ENCODE measurements at places on chromosomes 2 and 18. TPM values are rescaled to one million over a fixed set of nuclear protein-coding genes. Genes with fewer than 3 reads are reported as not detected.

ZNF397 gene
- 21.7 TPM for total RNA-seq

SLC8A1 gene
- total RNA-seq = 139 TPM

SERPINB7 gene
- 0.11 TPM for total RNA-seq

HAT1 gene
- total RNA-seq = 47.1 TPM

TLK1 gene
- 23.5 TPM for total RNA-seq

RAX gene
- total RNA-seq = not detected

TTN gene
- total RNA-seq = 0.13 TPM

All from articular chondrocyte of knee joint (primary cell).